Renal pelvis (tissue), 12 donors: ENCODE measurements at places on chromosomes 12 and 14. TPM values are rescaled to one million over a fixed set of nuclear protein-coding genes. Genes with fewer than 3 reads are reported as not detected.

COL2A1 gene
- 57.9 TPM for polyA plus RNA-seq

GRCh38 chr14:37369425-37369824 lies 171.7 kb downstream of the MIPOL1 start:
- no peak for DNase-seq

DNA sequence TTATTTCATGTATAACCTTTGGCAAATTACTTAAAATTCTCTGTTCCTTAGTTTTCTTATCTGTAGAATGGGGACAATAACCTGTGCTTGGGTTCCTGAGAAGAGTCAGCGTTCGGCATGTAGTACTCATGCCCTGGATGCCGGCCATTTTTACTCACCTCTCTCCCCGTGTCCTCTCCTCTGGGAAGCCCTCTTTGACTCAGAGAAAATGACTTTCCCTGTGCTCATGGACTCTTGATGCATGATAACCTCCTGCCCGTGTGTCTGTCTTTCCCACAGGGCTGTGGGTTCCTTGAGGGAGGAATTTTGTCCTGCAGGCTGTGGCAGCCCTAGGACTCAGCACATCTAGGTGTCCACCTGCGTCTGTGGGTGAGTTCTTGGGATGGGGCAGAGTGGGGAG lies 5.8 kb upstream of the C1RL start:
- no peak for DNase-seq

SPATS2 gene
- polyA plus RNA-seq, result 51.5 TPM

ZBTB42 gene
- polyA plus RNA-seq, result 5.1 TPM

KRT72 gene
- not detected for polyA plus RNA-seq

HCAR1 gene
- polyA plus RNA-seq, result 3.3 TPM

PTPRQ gene
- polyA plus RNA-seq, result 36.6 TPM

- no peak for DNase-seq
These were observed 23.7 kb downstream of the GSTZ1 start for GRCh38 chr14:77344377-77344996.

- DNase-seq, result no peak
These were observed 74.8 kb upstream of the PCED1B start for GRCh38 chr12:47004634-47005033.

- no peak for DNase-seq
These were observed 44.3 kb upstream of the PSMA6 start for GRCh38 chr14:35247777-35248475.

DNA sequence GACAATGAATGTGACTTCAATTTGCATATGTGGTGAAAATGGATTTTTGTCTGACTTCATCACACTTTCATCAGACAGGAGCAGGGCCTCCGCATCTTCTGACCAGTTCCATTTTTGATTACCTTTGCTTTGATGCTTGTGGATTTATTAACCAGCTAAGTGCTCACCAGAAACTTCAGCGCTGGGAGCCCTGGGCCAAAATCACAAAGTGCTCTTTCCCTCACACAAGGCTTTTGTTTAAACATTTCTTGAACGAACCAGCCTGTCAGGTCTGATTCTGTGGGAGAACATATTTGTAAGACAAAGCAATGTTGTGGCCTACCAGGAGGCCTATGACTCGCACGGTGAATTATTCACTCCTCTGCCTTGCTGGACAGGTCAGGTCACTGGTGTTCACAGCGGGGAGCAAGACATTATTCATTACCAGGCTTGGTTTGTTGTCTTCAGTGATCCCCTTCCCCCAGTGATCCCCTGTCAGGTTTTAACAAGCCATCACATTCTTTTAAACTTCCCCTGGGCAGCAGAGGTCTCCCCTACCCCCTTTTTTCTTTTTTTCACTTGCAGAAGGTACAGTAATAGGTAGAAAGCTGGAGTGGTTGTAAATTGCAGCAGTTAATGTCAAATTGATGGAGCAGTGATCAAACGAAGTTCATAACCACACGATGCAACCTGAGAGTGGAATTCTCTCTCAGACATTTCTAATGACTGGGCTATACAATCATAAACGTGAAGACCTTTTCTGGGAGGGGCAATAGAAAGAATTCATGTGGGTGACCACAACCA lies 167.5 kb upstream of the PRICKLE1 start:
- DNase-seq, result peak; percentile 52

TSPAN19 gene
- polyA plus RNA-seq, result 0.38 TPM

CCDC177 gene
- polyA plus RNA-seq, result 0.16 TPM

LRRC74A gene
- not detected for polyA plus RNA-seq

- no peak for DNase-seq
These were observed 19.4 kb downstream of the ACVRL1 start for GRCh38 chr12:51926718-51927117.

NUBPL gene
- polyA plus RNA-seq, result 12.7 TPM

DNA sequence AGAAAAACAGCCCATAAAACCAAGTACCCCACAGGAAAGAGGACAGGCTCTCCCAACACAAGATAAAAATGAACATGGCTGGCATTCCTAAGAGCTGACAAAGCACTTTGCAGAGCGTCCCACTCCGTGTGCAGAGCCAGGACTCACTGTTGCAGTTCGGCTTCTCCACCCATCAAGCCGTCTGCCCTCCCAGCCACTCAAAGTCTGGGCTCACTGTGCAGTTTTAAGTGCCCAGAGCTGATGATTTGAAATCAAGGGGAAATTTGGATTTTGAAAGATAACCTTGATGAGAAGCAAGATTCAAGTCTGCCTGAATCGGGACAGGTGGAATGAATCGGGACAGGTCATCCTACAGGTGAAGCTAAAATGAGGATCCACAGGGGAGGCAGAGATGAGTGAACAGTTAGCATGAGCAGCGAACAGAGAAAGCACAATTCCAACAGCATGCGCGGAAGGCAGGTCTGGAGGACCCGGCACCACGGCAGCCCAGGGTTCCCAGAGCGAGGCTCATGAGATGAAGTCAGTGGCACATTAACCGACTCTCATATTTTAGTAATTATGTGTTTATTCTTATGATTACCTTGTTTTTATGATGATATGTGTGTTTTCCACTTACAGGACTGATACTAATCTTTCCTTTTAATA lies 39.8 kb upstream of the GPR68 start:
- DNase-seq, result no peak

GRCh38 chr14:63174760-63175191 lies 29.5 kb upstream of the RHOJ start:
- peak; percentile 19 for DNase-seq

- no peak for DNase-seq
These were observed 73.2 kb downstream of the SUSD6 start for GRCh38 chr14:69684461-69685217.

- DNase-seq, result no peak
These were observed 55.2 kb downstream of the SEL1L start for GRCh38 chr14:81478446-81478845.

FLRT2 gene
- polyA plus RNA-seq, result 245 TPM

NOXRED1 gene
- polyA plus RNA-seq, result 4.5 TPM

AEBP2 gene
- 55.0 TPM for polyA plus RNA-seq

GRCh38 chr12:67035121-67035520 lies 234.0 kb upstream of the CAND1 start:
- no peak for DNase-seq

GALNT9 gene
- polyA plus RNA-seq, result 10.5 TPM

- DNase-seq, result no peak
These were observed 7.0 kb downstream of the HNRNPA1 start for GRCh38 chr12:54287261-54288157.

GRCh38 chr14:48792376-48793024 lies 793.7 kb downstream of the RPS29 start:
- no peak for DNase-seq

DNA sequence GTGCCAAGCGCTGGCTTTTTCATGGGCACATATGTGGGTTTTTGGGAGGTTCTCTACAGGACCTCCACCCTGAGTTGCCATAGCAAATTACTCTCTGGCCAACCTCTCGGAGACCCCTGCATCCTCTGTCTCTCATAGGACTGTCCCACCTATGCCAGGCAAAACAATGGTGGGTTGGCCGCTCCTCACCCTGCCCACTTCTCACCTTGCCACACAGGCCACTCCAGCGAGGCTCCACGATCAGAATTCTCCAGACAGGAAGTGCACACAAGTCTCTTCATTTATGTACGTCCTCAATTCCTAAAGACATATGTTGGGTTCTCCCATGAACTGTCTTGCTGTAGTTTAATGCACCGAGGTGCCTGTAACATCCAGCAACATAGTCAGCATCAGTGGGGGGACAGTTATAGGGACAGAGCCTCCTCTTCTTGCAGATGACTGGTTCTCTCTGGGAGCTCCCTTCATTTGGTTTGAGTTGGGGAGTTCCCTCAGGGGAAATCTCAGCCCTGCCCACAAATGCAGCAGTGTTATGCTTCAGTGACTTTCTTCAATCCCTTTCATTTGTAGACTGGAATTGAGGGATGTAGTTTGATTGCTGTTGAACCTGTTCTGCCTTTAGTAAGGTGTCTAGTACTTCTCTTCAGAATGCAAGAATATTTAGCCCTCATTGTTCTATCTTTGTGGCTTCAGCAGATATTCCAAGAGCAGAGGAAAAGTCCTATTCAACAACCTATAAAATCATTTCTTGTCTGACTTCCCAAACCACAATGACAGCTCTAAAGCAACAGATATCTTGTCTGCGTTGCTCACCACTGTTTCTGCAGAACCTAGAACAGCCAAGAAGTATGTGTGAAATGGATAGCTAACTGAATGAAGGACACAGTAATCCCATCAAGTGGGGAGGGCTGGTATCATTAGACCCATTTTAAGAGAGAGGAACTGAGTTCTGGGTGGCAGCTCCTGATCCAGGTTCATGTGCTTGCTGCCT lies 2.8 kb upstream of the LTBP2 start:
- DNase-seq, result no peak

DNA sequence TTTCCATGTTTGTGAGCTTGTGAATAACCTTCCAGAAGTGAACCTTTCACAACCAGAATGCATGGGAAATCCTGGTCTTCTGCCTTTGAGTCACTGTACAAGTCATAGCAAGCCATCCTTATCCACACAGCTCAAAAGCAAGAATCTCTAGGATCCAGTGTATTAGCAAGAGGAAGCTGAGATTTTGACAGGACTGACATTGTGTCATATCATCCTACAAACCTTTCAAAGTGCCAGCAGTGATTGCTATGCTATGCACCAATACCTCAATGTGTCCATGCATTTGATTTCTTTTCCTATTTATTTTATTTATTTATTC lies 13.5 kb upstream of the NRDE2 start:
- no peak for DNase-seq

GRCh38 chr14:100553471-100553870 lies 33.7 kb downstream of the BEGAIN start:
- DNase-seq, result no peak

GRCh38 chr14:81450100-81450531 lies 50.0 kb upstream of the STON2 start:
- no peak for DNase-seq

DNA sequence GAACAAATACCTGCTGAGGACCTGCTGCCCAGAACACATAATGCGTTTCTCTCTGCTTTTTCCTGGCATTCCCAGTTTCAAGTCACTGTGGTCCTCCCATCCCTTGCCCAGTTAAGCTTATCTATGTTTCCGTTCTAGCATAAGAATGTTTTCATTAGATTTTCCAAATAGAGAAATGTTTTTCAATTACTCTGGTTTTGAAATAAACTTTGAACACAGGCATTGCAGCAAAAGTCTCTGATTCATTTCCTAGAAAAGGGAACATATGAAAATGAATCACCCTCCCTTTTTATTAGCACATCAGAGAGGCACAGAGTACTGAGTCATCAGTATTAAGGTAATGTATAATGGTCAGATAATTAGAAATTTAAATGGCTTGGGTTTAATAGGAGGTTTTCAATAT lies 201.1 kb upstream of the TMEM260 start:
- no peak for DNase-seq

PRKD1 gene
- polyA plus RNA-seq, result 32.4 TPM

DNA sequence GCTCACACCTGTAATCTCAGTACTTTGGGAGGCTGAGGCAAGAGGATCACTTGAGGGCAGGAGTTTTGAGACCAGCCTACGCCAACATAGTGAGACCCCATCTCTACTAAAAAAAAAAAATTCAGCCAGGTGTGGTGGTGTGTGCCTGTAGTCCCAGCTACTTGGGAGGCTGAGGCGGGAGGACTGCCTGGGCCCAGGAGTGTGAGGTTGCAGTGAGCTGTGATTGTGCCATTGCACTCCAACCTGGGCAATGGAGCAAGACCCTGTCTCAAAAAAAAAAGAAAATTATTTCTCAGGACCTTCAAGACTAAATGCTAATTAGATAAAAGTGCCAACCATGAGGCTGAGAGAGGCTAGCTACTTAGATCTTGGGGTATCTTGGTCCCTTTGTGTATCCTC lies 23.5 kb downstream of the OTUB2 start:
- DNase-seq, result no peak

GRCh38 chr12:106311139-106311538 lies 8.6 kb downstream of the TCP11L2 start:
- no peak for DNase-seq

SLC24A4 gene
- polyA plus RNA-seq, result 0.19 TPM

- no peak for DNase-seq
These were observed 69.4 kb upstream of the BDKRB2 start for GRCh38 chr14:96135285-96135684.

MYH7 gene
- polyA plus RNA-seq, result 0.56 TPM

A2M gene
- polyA plus RNA-seq, result 164 TPM

- no peak for DNase-seq
These were observed 4.3 kb downstream of the PUS1 start for GRCh38 chr12:131933387-131933786.

- no peak for DNase-seq
These were observed 36.1 kb upstream of the NUAK1 start for GRCh38 chr12:106174876-106175275.

GRCh38 chr14:25097120-25097519 lies 47.2 kb upstream of the STXBP6 start:
- DNase-seq, result no peak

ETFRF1 gene
- polyA plus RNA-seq, result 40.2 TPM

CMKLR1 gene
- polyA plus RNA-seq, result 4.3 TPM

INTS13 gene
- polyA plus RNA-seq, result 31.5 TPM

- DNase-seq, result no peak
These were observed 60.7 kb upstream of the CCND2 start for GRCh38 chr12:4212845-4213244.

GRCh38 chr12:4450551-4451112 lies 5.0 kb upstream of the FGF6 start:
- DNase-seq, result no peak

DNA sequence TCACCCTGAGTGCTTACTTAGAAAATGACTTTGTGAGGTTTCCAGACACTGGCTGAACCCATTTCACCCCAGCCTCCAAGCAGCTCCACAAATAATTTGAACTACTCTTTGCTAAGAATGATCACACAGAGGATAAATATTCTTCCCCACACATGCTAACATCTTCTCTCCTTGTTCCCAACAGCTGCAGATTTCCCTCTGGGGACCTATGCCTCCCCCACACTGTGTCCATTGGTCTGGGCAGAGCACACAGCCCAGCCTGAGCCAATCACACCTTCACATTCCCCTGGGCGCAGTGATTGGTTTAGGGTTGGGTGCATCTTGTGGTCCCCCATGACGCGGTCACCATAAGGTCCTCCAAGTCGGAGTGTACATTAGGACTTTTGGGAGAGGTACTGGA lies 6.9 kb downstream of the SDR9C7 start:
- DNase-seq, result no peak

- DNase-seq, result no peak
These were observed 151.0 kb downstream of the SLC38A4 start for GRCh38 chr12:46674800-46675199.
